ENCODE measurements at places on chromosomes 2 and 18.

DNA sequence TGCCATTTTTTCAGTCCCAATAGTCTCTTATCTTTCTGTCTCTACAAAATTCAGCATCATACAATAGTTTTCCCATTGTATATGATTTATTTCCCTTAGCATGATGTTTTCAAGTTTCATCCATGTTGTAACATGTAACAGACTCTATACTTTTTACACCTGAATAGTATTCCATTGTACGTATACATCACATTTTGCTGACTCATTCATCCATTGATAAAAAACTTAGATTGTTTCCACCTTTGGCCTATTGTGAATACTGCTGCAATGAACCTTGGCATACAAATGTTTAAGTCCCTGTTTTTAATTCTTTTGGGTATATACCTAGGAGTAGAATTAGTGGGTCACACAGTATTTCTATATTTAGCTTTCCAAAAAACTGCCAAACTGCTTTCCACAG is 349.3 kb upstream of the CDH2 start:
- DNase-seq: no peak

DNA sequence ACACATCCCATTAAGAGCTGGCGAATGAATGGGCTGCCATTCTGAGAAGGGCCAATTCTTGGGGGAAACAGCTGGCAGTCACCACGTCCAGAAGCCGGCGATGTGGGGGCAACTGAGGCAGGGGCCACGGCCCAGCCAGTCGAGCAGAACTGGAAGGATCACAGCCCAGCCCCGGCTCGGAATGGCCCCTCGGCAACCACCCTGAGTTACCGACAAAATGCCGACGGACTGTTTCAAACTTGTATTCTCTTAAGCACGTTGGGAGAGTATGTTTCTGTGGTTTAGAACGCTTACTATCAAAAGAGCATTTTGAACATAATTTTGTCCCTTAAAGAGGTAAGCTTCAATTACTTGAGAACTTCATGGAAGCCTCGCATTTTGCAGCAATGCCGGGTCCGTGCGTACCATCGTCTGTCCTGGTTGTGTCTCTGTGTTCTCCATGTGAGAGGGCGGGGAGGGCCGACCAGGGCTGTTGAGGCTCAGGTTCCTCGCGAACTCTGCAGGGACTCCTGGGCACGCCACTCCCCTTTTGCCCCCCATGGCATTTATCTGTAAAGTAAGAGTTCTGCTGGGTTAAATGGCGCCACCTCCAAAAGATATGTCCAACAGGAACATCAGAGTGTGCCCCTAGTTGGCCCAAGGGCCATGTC is 155.9 kb downstream of the TWIST2 start:
- DNase-seq: no peak

DNA sequence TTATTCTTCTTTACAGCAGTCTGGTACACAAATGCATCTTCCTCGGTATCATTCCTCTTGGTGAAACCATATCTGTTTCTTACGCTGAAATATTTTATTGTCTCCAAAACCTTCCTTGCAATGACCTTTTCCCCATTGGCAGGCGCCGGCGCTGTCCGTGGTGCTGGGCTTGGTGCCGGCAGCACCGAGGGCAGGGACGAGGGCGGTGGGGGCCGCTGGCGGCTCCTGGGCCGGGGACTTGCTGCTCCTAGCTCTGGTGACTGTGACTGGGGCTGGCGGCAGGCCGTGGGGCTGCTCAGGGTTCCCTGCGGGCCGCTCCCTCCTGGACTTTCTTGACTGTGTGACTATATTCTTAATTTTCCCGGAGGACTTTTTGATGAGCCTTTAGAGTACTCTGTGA is 72.5 kb downstream of the GPR39 start:
- no peak for DNase-seq

DNA sequence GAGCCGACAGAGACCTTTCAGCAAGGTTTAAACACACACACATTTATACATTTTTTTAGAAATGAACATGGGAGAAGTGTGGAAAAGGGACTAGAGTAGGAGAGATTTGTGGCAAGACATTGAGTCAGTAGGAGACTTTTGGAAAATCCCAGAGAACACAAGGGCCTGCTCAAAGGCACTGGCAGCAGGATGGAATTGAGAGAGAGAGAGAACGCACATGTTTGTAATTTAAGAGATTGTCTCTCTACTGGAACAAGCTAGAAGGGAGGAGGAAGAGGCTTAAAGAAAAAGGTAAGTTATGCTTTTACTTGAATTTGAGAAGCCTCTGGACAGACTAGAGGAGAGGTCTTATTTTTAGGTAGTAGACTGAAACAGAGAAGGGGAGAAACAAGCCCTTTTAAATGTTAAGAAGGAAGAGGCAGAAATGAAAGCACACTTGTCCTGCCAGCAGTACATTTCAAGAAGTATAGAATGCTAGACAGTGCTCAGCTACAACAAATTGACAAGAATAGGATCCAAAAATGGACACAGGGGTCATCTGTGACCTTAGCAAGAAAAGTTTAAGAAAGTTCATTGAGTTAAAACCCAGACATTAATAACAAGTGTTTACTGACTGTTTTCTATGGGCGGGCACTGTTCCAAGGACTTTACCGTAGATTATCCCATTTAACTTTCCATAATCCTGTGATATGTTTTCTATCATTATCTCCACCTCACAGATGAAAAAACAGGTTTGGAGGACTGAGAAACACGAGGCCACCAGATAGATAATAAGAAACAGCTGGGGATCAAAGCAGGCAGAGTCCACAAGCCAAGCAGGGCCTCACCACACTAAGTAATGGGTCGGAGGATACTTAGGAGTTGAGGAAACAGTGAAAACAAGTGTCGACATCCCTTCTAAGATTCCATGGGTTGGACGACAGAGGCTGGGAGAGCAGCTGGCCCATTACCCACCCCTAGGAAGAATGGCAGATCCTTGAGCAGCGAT is 306.5 kb upstream of the NRP2 start:
- no peak for DNase-seq
